ENCODE measurements at places on chromosomes 7 and 10. TPM values are rescaled to one million over a fixed set of nuclear protein-coding genes. Genes with fewer than 3 reads are reported as not detected.

DNA sequence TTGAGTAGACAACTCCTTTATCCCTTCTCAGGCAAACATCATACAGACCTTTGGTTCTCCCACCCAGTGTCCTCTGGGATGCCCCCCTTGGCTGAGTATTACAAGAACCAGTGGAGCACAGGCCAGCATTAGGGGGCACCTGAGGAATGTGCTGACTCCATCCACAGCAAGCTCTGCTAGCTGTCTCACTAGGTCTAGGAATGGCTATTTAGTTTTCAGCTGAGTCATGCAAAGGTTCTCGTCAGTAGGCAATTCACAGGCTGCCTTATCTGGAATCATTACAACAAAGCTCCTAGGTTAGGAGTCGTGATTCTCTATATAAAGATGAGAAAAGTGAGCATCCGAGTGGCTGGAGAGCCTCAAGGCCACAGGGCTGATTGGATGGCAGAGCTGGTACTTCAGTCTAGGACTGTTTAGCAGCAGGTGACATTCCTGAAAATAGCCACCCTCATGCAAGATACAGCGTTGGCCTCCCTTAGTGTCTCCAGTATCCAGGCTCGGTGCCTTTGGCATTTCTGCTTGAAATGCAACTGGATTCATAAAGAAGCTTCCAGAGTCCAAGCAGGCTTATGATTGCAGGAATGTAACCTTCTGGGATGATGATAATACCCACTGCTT lies 75.8 kb downstream of the CDCA7L start:
- no peaks in the 10 kb centered on the region for H3K4me1 ChIP-seq
- no peak for DNase-seq
- no peak overlapping the region for H3K4me3 ChIP-seq

The GCK gene
- 1.6 TPM for total RNA-seq

- H3K4me1 ChIP-seq, result no peaks in the 10 kb centered on the region
- H3K4me3 ChIP-seq, result no peak overlapping the region
These were observed 69.8 kb downstream of the CCDC71L start for GRCh38 chr7:106591146-106591545.

The NACAD gene
- total RNA-seq, result 11.1 TPM

The NOC3L gene
- 22.5 TPM for total RNA-seq

The C10orf105 gene
- 0.14 TPM for total RNA-seq

The FGL2 gene
- 163 TPM for total RNA-seq

GRCh38 chr10:23412223-23412622 lies 26.7 kb upstream of the OTUD1 start:
- no peak overlapping the region for H3K4me3 ChIP-seq
- no peaks in the 10 kb centered on the region for H3K36me3 ChIP-seq
- H3K27ac ChIP-seq, result no peak overlapping the region

The ADAM22 gene
- 5.4 TPM for total RNA-seq

Measured in thoracic aorta (tissue), 2 donors.